ENCODE measurements at places on chromosomes 4 and X.
A peak's percentile ranks its signal among the peaks of the same experiment; 100 is the strongest.

GRCh38 chrX:123184219-123184865 lies at the start of gene GRIA3:
Gene GRIA3 (plus strand): TSS chrX:123184278. CDS start chrX:123184536, 258 bp downstream.
- no peak for DNase-seq

DNA sequence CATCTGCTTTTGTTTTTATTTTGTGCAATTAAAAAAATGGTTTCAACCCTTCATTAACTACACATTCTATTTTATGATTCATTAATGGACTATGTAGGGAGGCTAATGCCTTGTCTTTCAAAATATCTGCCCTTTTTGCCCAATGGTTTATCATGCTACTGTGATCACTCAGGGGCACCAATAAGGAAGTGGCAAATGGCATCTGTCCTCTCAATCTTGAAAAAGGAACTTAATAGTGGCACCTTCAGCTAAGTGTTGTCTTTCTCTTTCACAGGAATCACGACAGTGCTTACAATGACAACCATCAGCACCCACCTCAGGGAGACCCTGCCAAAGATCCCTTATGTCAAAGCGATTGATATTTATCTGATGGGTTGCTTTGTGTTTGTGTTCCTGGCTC lies 57.1 kb downstream of the COMMD8 start:
- DNase-seq, result no peak

DNA sequence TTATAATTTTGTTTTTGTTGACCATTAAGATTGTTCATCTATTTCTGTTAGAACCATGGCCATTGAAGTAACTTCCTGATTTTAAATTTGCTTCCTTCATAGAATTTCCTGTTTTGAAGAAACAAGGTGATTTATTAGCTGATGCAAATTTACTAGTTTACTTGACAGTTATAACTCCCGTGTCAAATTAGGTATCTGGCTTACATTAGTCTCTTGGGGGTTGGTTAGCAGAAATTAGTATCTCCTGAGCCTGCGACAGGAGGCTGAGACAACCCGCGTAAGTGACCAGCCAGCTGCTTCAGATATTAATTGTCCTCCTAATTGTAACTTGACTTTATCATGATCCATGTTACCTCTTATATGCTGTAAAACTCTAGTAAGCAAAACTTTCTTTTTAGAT lies 154.3 kb downstream of the CFAP299 start:
- DNase-seq, result no peak

GRCh38 chr4:95355021-95355420 lies 193.8 kb downstream of the UNC5C start:
- no peak for DNase-seq

- DNase-seq, result no peak
These were observed 228.4 kb downstream of the SPRY1 start for GRCh38 chr4:123624959-123625358.

GRCh38 chr4:74583089-74583700 lies 138.3 kb downstream of the AREG start:
- DNase-seq, result no peak

- DNase-seq, result no peak
These were observed 54.3 kb downstream of the NRK start for GRCh38 chrX:105876658-105877057.

- no peak for DNase-seq
These were observed 1.4 kb upstream of the SMR3A start for GRCh38 chr4:70359115-70359661.

GRCh38 chr4:84814094-84814750 lies 152.3 kb downstream of the WDFY3 start:
- DNase-seq, result no peak

DNA sequence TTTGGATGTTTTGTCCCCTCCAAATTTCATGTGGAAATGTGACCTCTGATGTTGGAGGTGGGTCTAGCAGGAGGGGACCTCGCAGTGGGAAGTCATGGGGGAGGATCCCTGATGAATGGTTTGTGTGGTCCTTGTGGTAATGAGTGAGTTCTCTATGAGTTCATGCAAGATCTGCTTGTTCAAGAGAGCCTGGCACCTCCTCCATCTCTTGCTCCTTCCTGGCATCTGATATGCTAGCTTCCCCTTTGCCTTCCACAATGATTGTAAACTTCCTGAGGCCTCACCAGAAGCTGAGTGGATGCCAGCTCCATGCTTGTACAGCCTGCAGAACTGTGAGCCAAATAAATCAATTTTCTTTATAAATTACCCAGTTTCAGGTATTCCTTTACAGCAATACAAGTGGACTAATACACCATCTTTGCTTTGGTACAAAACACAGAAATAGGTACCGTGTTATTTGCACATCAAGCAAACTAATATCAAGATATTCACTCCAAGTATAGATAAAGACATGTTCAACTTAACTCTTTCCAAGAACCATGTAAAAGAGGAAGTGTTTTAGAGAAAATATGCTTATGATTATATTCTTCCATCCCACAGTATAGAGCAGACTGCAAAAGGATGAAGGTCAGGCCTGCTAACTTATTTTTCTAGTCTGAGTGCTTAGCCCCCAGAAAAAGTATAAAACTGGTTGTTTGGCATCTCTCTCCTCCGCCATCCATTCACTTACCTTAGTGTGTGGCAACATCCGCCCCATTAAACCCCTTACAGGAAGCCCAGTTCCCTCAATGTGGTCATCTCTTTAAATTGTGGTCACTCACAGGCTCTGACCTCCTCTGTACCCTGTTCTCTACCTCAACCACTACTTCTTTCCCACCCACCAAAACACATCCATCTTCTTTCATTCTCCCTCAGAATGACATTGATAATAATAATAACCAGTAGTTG lies 6.7 kb downstream of the ARAP2 start:
- no peak for DNase-seq

- DNase-seq, result no peak
These were observed 1798.9 kb downstream of the PCDH7 start for GRCh38 chr4:32519060-32519459.

DNA sequence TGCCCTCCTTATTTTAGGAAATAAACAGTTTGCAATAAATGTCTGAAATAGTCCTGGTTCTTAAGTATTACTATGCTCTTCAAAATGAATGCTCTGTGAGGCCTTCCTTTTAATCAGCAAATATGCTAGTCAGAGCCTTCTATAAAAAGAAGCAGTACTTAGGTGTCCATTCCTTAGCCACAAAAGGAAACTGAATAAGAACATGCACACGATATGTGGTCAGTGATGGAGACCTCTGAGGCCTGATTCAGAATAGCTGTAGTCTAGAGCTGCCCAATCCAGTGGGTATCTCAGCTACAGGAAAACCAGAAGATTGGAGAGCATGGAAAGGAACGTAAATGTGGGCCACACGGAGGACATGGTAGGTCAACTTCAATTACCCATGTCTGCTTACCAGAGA lies 141.8 kb downstream of the RASL11B start:
- no peak for DNase-seq

DNA sequence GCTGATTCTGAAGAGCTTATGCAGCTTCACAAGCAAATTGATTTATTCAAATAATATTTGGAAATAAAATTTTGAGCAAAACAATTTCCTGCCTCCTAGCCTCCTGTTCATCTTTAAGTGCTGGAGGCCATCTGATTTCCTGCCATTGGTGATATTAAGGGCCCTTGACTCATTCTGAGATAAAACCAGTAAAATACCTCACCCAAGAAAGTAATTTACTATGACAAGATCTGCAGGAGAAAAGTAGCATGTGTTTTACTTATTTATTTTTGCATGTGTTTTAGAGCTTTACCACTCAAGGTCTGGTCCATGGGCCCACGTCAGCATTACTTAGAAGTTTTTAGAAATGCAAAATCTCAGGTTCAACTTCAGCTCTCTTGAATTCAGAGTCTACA lies 67.7 kb downstream of the DCLK2 start:
- no peak for DNase-seq

- no peak for DNase-seq
These were observed 930.2 kb upstream of the DIAPH2 start for GRCh38 chrX:95754411-95754810.

DNA sequence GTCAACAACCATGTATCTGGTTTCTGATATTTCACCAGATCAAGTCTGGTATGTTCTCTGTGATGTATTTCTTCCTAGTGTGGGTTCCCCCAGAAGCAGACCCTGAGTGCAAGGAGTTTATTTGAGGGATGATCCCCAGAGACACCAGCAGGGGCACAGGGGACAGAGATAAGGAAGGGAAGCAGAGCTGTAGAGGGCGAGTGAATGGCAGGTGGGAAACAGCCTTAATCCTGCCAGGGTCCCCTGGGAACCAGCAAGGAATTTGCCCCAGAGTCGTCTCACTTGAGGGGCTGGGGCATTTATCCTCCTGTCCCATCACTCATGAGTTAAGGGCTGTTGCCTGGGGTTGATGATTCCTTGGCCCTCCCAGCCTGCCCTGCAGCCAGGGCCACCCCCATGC lies 206.4 kb upstream of the BCOR start:
- no peak for DNase-seq

DNA sequence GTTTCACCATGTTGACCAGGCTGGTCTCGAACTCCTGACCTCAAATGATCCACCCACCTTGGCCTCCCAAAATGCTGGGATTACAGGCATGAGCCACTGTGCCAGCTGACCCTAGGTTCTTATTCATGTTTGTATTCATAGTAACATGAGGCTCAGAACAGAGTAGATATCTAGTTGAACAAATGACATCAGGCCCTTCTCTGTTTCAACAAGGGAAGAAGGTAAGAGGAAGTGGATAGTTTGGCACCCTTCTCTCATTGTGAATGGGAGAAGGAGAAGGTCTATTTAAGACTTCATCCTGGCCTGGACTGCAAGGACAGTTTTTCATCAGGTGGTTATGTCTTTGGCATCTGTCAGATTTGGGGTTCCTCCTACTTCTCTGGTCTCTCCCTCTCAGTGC lies 13.8 kb downstream of the GJB1 start:
- no peak for DNase-seq

- no peak for DNase-seq
These were observed 64.8 kb upstream of the CXXC4 start for GRCh38 chr4:104559502-104559901.

DNA sequence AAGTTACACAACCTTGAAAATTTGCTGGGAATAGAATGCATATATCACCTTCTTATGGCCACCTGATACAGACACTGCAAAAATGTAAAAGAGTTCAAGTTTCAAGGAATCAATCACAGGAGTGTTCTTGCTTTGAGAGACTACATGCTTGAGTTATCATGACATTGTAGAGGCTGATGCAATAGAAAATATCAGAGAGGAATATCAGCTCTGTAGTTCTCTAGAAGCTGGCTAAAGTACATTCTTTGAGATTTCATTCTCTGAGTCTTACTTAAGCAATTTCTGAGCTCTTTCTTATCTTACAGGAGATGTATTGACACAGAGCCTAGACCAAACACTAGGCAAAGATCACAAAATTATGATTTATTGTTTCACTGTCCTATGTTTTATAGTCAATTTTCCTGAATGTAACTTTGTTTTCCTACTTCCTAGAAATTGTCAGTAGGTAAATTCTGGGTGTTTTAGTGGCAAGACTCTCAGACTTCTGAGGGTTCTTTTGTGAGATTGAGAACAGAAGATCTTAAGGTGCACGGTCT lies 152.1 kb upstream of the HPGD start:
- DNase-seq, result no peak

- no peak for DNase-seq
These were observed 292.9 kb downstream of the ADGRL3 start for GRCh38 chr4:61493041-61493440.

GRCh38 chrX:65642914-65643491 lies 24.5 kb upstream of the MSN start:
- no peak for DNase-seq

- peak; percentile 61 for DNase-seq
These were observed 2.1 kb upstream of the APBB2 start for GRCh38 chr4:41216294-41217019.

GRCh38 chr4:124867536-124867935 lies 155.0 kb upstream of the ANKRD50 start:
- DNase-seq, result no peak

DNA sequence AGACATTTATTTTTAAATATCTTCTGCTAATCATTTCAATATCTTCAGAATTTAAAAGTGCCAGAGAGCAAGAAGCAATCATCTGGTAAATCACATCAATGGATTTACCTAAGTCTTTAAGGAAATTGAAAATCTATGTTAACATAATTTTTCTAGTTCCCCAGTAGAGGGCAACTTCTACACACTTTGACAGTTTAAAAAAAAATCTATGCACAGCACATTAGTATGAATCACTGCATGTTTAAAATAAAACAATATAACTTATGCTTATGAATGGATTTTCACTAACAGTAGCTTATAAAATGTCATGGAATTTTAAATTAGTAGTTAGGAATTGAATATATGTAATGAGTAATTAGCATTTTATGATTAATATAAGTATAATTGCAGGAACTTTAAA lies 126.5 kb downstream of the REELD1 start:
- DNase-seq, result no peak

DNA sequence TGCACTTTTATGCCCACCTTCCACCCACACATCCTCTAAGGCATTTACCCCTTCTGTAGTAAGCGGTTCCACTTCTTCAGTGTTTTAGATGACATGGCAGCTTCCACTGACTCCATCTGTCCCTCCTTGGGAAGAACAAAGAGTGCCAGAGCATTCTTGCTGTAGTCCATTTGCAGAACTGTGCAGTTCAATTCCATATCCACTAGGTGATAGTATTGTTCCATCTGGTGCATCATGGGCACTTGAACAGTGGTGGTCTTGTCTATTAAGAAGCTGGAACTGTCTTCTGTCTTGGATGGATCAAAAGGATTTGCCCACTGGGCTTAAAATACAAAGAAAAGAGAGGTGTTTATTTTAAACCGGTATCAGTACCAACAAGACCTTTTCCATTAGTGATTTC lies 3.5 kb downstream of the SERPINA7 start:
- DNase-seq, result no peak

DNA sequence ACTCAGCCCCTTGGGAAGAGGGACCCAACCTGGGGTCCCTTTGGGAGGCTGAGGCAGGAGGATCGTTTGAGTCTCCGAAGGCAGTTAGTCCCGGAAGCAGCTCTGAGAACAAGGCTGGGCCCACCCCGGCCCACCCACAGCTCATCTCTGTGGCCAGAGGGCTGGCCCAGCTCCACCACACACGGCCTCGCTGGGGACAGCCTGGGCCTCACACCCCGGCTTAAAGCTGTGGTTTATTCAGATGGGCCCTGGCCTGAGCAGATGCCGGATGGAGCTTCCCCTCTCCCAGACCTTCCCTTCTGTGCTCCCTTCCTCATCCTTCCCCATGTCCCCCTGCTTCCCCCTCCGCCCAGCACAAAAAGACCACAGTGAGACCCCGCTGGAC lies 54.4 kb downstream of the FAM53A start:
- DNase-seq, result no peak

GRCh38 chr4:107896158-107896645 lies 35.1 kb upstream of the CYP2U1 start:
- no peak for DNase-seq

GRCh38 chr4:73764513-73764912 lies 24.1 kb downstream of the CXCL8 start:
- no peak for DNase-seq

DNA sequence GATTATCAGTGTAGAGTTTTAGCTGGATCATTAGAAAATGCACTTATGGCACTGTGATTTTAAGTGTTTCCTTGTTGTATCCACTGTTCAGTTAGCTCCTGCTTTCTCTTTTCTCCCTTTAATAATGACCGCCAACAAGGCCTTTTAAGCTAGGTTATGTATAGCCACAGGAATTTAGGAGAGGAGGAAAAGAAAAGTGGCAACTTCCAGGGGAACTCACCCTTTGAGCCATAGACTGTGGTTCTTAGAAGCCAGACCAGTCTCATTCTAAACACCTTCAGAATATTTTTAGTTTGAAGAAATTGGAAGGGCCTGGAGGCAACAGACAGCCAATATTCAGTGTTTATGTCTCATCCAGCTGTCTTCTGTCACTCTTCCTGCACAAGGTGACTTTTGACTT lies 6.1 kb downstream of the FGF2 start:
- no peak for DNase-seq
